ENCODE measurements at places on chromosomes 3 and 15.

DNA sequence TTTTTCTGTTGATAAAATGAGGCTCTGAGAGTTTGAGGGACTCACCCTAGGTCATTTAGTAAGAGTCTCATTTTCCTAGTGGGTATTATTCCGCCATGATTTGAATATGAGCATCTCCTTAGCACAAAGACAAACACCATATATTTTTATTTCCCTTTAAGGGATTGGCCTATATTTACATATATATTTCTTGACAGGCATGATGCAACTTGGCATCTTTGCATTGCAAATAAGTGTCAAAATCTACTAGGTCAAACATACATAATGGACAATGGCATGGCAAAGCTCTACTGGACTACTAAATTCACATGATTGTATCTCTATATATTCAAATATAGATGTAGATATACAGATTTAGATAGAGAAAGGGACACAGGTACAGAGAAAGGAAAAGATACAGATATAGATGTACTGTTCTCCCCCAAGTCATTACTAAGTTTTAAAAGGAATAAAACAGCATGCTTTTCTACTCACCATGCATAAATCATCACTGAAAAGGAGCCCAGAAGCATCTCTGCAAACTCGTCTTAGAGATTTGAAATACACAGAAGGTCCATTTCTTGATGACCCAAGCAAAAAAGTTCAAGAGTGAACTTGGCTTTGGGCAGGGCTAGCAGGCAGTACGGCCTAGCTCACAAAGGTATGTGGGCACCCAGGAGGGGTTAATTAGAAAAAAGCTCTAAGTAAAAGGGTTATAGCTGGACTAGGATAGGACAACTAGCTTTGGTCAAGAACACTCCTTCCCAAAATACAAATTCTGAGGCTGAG lies 495.8 kb downstream of the NTRK3 start:
- DNase-seq: no peak

- no peak for DNase-seq
These were observed 120.2 kb upstream of the PFN2 start for GRCh38 chr3:150090877-150091276.

DNA sequence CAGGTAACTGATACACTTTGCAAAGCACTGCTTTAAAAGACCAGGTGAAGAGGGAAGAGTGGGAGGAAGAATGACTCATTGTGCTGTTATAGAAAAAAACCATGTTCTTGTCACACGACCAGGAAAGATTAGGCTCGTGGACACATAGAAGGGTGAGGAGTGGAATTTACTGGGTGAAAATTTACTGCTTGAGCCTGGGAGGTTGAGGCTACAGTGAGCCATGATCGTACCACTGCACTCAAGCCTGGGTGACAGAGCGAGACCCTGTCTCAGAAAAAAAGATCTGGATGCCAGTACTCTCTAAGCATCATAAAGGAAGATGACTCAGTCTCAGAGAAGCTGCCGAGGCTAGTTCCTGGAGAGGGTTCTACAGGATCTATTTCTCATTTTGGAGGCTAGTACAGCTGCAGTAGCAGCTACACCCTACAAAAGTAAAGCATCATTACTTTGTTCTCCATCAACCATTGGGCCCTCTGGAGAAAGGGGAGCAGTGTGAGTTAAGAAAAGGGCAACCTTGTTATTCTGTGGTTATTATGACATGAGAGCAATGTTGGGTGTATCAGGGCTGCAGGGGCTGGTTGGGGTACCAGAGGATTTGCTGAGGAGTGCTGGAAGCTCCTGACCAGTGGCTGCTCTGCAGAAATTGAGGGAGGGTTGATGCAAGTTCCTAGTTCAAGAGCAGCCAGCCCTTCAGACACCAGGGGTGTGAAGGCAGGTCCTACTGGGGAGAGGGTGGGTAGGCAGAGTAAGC lies 75.4 kb downstream of the CMTM8 start:
- peak; percentile 36 for DNase-seq

GRCh38 chr3:107634099-107634489 lies 111.3 kb downstream of the BBX start:
- no peak for DNase-seq

DNA sequence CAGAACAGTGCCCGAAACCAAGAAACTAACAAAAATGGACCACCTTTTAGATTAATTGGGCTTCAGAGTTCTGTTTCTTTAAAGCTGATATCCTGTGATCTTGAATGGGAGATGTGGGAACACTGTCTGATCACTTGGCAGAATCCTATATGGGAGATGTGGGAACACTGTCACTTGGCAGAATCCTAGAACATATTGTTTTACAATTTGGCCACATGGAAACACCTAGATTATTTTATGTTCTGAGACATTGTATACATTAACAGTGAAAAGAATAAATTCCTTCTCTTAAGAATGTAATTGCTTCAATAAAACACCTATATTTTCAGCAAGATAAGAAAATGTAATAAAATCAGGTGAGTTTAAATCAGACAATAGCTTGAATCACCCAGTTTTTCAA lies 30.3 kb upstream of the PLSCR2 start:
- DNase-seq: no peak

GRCh38 chr15:71830981-71831380 lies 20.6 kb downstream of the NR2E3 start:
- no peak for DNase-seq

DNA sequence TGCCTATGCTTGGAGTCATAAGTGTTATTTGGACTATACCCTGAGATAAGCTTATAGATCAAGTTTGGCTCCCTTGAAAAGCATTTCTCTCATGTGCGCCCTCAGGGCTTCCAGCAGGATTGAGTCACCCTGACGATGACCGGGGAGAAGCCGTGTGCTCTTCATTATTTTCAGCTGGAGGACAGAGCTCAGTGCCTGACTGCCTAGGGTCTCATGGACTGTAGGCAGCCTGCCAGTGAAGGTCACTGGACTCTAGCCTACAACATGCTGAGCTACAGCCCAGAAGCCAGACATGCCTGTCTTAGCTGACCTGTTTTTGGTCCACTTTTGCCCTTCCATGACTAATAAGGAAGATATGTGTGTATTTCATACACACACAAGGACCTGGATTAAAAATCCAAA lies 31.6 kb upstream of the NUDT16 start:
- DNase-seq: no peak

DNA sequence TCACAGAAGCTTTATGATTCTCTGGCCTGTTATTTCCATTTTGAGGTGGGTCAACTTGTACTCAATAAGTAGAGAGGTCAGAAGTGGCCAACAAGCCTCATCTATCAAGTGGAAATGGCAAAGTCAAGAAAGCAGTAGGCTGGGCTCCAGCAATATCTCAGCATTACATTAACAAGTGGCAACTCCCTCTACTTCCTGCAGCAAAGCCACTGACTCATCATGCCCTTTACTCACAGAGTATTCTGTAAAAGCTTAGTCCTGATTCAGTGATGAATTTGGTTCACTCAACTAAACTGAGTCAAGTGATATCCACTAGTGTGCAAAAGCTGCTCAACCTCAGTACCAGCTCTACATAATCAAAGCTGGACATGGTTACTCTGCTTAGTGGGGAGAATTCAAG lies 954.6 kb downstream of the EPHA3 start:
- DNase-seq: no peak

GRCh38 chr3:32780735-32781210 lies 37.0 kb upstream of the TRIM71 start:
- no peak for DNase-seq

DNA sequence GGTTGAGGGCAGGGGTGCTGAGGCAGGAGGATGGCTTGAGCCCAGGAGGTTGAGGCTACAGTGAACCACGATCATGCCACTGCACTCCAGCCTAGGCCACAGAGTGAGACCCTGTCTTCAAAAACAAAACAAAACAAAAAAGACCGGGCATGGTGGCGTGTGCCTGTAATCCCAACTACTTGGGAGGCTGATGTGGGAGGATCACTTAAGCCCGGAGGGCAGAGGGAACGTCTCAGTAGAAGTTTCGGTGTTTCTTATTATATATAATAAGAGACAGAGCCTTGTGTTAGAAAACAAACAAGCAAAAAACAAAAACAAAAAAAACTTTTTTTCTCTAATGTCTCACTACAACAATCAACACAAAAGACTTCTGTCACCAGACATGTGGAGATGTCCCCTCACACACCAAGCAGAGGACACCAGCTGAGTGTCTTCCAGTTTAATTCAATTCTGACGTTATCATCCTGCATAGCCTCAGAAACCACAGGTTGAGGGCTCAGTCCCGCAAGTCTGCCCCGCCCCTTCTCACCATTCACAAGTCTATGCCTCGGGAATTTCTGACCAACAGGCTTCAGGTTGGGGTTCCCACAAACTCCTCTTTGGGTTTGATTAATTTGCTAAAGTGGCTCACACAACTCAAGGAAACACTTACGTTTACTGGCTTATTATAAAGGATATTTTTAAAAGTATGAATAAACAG lies 24.0 kb upstream of the EIF4A2 start:
- no peak for DNase-seq

Measured in activated naive CD4-positive, alpha-beta T cell treated with anti-CD3 and anti-CD28 coated beads, Interleukin-2, amount 50 U/mL, for 16 hours (primary cell).